HCT116 (cell line): ENCODE measurements at places on chromosomes 12 and 14. TPM values are rescaled to one million over a fixed set of nuclear protein-coding genes. Genes with fewer than 3 reads are reported as not detected.

GRCh38 chr12:107318806-107319532 lies 225.6 kb upstream of the CRY1 start:
- no peaks in the 10 kb centered on the region for H3K36me3 ChIP-seq
- peaks cover 11% of the 10 kb centered on the region; the same call in 1 of the 2 replicates for H3K27me3 ChIP-seq
- H3K4me3 ChIP-seq, result peak overlapping the region; percentile 65
- H3K4me1 ChIP-seq, result peaks cover 10% of the 10 kb centered on the region

DNA sequence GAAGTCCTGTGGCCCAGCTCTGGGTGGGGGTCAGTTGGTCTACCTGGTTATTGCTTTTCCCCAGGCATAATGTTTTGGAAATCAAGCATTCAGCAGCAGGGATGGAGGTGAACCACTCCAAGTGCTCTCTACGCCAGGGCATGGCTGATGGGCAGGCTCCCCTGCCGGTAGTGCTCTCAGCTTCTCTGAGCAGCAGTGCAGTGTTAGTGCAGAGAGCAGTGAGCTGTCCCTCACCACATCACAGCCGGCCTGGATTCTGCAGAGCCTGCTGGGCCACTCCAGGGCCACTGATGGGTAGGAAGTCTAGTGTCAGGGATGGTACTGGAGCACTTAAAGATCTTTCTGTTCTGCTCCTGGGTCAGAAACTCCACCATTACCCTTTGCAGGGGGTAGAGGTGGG lies 151.1 kb downstream of the CALM1 start:
- H3K36me3 ChIP-seq, result no peaks in the 10 kb centered on the region
- H3K4me3 ChIP-seq, result no peak overlapping the region
- H3K27me3 ChIP-seq, result no peaks in the 10 kb centered on the region
- no peak overlapping the region for H3K27ac ChIP-seq
- no peak for DNase-seq

DNA sequence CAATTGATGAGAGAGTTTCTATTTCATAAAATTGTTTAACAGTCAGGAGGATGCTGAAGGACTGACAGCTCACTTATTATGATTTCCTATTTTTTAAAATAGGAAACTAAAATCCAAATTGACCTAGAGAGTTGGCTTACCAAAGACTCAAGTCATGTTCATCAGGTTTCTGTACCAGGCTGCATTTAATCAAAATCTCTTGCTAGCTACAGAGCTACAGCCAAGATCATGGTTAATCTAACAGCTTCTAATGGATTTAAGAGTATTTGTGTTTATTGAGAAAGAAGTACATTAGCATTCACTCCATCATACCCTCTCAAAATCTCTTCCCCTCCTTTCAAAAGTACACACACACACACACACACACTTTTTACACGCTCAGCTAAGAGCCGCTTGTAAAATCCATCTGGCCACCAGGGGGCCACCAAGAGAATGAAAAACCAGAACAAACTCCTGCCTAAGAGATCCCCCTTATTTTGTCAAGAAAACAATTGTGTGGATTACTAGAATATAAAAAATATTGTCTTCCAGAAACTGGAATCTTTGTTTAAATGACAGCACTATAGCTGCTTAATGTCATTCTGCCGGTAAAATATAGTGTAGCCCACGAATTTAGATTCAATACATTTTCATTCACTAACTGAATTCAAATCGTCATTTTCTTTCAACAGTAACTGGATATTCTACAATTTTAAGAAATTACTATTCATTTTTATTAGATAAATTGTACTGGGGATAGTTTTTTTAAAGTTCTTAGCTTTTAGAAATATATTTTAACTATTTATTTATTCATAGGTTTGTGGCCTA lies 334.0 kb downstream of the BTG1 start:
- H3K4me1 ChIP-seq, result no peaks in the 10 kb centered on the region
- no peak overlapping the region for H3K27ac ChIP-seq
- H3K36me3 ChIP-seq, result no peaks in the 10 kb centered on the region
- peak; percentile 53 for DNase-seq
- H3K27me3 ChIP-seq, result no peaks in the 10 kb centered on the region

DNA sequence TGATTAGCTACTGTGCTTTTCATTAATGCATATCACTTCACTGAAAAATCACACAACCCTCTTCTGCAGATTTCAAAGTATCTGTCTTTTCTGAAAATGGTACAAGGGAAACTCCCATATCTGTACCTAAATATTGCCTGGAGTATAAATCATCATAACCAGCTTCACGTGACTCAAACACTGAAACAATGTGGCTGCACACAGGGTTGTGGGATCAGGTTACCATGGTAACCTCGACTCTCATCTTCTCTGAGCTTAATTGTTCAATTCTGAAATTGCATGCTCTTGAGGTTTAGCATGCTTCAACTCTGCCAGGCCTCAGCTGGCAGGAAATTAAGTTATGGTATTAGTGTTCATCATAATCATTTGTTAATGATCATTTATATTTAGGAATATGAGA lies 77.5 kb upstream of the CPSF6 start:
- no peak overlapping the region for H3K4me3 ChIP-seq
- H3K4me1 ChIP-seq, result peaks cover 1% of the 10 kb centered on the region
- no peaks in the 10 kb centered on the region for H3K27me3 ChIP-seq
- no peaks in the 10 kb centered on the region for H3K36me3 ChIP-seq

- no peaks in the 10 kb centered on the region for H3K36me3 ChIP-seq
- H3K27me3 ChIP-seq, result no peaks in the 10 kb centered on the region
- no peaks in the 10 kb centered on the region for H3K4me1 ChIP-seq
- DNase-seq, result no peak
- H3K4me3 ChIP-seq, result no peak overlapping the region
These were observed 76.6 kb downstream of the ZNF664 start for GRCh38 chr12:124049451-124050094.

Gene JAG2
- total RNA-seq, result 85.9 TPM

Gene IQSEC3
- not detected for total RNA-seq
